SK-MEL-5 (cell line): ENCODE measurements at places on chromosomes 12 and 14. TPM values are rescaled to one million over a fixed set of nuclear protein-coding genes. Genes with fewer than 3 reads are reported as not detected.

GRCh38 chr12:4829161-4829792, 80.4 kb upstream of the KCNA1 start:
- no peak for DNase-seq

GRCh38 chr12:62799126-62799736, 135.7 kb downstream of the PPM1H start:
- DNase-seq = peak; percentile 85

DNA sequence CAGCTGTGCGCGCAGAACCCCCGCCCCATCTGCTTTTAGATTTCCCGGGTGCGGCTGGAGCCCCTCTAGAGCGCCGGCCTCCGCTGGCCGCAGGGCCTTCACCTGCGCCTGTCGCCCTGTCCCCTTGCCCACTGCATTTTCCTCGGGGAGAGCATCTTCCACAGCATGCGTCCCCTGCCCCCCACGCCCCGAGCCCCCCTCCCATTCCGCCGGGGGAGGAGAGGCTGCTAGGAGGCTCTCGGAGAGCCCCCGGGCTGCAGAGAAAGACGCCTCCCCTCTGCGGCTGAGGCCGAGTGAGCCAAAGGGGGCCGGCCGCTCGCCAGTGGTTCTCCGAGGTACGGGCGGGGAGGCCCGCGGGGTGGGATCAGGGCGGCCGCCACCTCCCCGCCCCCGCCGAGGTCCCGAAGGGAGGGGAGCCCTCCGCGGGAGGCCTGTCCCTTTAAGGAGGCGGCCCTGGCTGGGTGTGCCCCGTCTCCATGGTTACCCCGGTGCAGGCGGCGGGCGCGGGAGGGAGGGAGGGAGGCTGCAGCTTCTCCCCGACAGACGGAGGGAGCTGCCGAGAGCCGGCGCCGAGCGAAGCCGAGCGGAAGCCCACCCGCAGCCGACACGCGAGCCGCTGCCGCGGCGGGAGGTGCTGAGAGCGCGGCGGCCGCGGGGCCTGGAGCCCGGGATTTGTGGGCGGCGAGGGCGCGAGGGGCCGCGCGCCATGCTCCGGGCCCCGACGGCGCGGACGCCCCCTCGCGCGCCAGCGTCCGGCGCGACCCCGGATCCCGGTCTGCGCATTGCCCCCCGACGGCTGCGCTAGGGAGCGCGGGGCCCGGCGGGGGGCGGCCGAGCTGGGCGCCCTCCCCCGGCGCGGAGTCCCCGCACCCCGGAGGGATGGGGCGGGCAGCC, at the start of gene KCNH3:
KCNH3 (plus strand) TSS at position 521 of the 894 bp plus-strand sequence. CDS start 387 bp downstream, outside the sequence.
- DNase-seq = peak; percentile 60

Gene GALNT6
- total RNA-seq = 1.3 and 3.7 TPM in 2 replicates

- DNase-seq = no peak
Measured at GRCh38 chr12:127192391-127192790, 1074.6 kb upstream of the TMEM132C start.

- no peak for DNase-seq
Measured at GRCh38 chr12:120119271-120119973, 2.9 kb upstream of the RAB35 start.

Gene PRB2
- not detected in 2 replicates for total RNA-seq

DNA sequence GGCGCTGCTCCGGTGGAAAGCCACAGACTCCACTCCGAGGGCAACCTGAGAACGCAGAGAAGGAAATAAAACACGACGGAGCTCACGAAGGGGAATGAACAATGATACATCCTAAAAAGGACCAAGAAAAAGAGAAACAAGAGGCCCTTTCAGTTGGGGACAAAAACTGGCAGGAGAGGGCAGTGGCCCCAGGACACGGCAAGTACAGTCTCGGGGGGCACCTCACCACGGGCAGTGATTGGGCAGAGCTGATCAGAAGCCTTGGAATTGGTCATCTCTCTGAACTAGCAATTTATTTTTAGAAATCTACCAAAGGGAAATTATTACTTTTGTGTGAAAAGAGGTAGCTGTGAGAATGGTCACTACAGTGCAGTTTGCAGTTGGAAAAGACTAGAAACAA, 27.9 kb downstream of the CCDC92 start:
- no peak for DNase-seq

GRCh38 chr12:117919479-117919878, 49.3 kb downstream of the KSR2 start:
- DNase-seq = no peak

GRCh38 chr14:51877810-51878209, 17.4 kb downstream of the GNG2 start:
- no peak for DNase-seq

DNA sequence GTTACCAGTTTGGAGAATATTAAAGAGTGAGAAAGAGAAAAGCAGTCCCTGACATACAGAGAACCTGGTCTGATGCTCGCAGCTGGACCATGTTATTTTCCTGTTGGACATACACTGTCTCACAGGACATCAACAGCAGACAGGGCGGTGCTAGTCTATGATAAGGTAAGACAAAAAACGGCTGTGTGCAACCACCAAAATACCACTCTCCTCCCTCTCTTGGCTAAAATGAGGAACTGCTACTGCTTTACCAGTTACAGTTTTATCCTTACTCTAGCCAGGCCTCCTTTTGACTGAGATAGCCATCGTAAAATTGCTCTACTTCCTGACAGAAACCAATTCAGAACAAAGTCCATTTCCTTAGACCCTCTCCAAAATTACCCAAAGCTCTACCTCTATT, 47.0 kb upstream of the ERGIC2 start:
- DNase-seq = peak; percentile 63

- DNase-seq = no peak
Measured at GRCh38 chr14:38261620-38262019, 5.7 kb upstream of the CLEC14A start.

- DNase-seq = no peak
Measured at GRCh38 chr14:73724696-73725095, 10.5 kb upstream of the PNMA1 start.

Gene FKBP4
- total RNA-seq = 70.1 and 76.9 TPM in 2 replicates

DNA sequence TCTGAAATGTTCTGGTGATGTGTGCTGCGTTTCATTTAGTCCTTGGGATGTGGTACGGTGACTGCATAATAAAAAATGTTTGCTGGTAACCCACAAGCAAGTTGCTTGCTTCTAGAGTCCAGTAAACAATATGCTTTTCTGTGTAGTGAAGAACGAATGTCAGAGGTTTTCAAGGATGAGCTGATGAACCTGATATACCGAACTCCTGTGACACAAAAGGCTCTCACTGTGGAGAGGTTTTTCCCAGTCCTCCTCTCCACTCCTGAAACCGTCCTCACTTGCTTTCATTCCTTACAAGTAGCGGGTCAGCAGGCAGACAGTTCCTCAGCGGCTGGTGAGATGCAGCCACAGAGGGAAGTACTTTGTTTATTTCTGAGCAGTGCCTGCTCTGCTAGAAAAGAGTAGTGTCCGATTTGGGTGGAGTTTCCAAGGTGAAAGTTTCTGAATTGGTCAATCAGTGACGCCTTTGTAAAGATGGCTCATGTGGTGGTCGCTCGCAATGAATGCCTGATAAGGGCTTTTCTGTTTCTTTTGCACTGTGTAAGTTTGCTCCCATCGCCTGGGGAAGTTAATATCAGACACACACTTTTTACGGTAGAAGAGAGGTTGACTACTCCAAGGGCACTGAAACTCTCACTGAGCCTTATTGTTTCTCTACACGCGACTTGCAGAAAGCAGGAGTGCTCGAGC, 3.0 kb downstream of the ETV6 start:
- DNase-seq = peak; percentile 68

DNA sequence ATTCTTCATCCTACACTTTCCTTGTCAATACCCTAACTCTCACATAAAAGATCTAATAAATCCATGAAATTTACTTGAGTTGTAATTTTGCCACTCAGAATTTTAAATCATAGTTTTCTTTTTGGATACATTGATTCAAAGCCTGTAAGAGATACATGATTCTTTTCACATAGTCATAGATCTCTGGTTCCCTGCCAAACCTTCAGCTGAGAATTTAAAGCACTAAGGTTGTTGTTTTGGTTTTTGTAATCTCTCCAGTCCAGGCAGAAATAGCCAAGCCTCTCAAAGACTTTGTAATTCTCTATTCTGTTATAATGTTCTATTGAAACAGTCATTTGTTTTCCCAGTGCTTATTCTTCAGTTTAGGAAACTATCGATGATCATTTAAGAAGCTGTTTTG, 273.9 kb downstream of the TRHDE start:
- DNase-seq = no peak

DNA sequence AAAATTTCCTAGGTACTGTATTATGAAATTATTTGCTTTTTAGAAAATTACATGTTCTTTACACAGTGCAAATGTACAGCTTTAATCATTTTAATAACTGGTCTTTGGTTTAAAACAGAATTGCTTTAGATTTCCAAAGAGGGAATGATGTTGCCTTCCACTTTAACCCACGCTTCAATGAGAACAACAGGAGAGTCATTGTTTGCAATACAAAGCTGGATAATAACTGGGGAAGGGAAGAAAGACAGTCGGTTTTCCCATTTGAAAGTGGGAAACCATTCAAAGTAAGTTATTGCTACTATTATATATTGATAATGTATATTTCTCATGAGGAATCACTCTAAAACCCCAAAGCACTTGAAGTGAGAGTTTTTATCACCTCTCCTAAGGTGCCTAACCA, 13.4 kb downstream of the LGALS3 start:
- DNase-seq = no peak

DNA sequence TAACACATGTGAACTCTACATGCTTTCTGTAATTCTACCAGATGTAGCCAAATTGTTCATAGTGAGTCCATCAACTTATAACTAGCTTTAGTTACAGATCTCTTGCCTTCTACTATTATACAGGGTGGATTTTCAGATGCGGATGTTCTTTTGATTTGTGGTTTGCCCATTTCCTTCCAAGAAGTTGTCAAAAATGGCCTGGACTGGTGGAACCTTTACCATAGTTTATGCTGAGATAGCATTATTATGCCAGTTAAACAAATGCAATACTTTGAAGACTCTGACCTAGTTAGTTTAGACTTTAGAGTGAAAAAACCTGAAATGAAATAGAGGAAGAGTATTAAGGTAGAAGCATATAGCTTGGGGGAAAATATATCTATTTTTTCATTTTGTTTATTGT, 27.4 kb upstream of the CFL2 start:
- no peak for DNase-seq

GRCh38 chr12:111166779-111167540, 201.9 kb downstream of the PHETA1 start:
- no peak for DNase-seq

GRCh38 chr12:100267603-100268281, 765 bp downstream of the SCYL2 start:
- peak; percentile 13 for DNase-seq

GRCh38 chr14:39097159-39097558, 5.9 kb downstream of the SEC23A start:
- DNase-seq = no peak

GRCh38 chr12:114335607-114336006, 70.3 kb downstream of the TBX5 start:
- no peak for DNase-seq

DNA sequence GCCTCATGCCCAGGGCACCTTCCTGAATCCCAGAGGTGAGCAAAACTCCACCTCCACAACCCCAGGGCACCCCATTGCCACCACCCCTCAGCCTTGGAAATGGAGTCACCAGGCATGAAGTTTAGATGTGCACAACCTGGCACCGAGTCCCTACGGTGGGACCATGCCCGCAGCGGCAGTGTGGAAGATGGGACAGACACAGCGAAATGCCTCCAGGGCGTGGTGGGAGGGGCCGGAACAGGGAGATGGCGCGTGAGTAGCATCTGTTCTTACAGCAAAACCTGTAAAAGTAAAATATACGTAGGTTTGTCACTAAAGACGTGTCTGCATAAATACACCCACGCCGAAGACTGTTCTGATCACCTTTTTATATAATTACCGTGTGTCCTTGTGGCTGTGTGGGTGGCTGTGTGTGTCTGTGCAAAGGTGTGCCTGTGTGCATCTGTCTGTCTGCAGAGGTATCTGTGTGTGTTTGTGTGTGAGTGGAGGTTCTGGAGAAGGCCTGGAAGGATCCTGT, 17.4 kb upstream of the DEGS2 start:
- no peak for DNase-seq

- DNase-seq = no peak
Measured at GRCh38 chr14:92770484-92770883, 22.1 kb upstream of the LGMN start.

- no peak for DNase-seq
Measured at GRCh38 chr12:128425666-128426331, 158.8 kb downstream of the TMEM132C start.

Gene SLCO1B1
- total RNA-seq = not detected in 2 replicates

- no peak for DNase-seq
Measured at GRCh38 chr12:15171012-15171655, 50.1 kb downstream of the RERG start.

- DNase-seq = no peak
Measured at GRCh38 chr14:74395094-74395493, 30.9 kb downstream of the SYNDIG1L start.

Gene NR1H4
- 0.05 and 0.11 TPM in 2 replicates for total RNA-seq

Gene SERPINA6
- total RNA-seq = not detected in 2 replicates

- DNase-seq = peak; percentile 60
Measured at GRCh38 chr12:78146365-78146772, 315.7 kb downstream of the NAV3 start.

DNA sequence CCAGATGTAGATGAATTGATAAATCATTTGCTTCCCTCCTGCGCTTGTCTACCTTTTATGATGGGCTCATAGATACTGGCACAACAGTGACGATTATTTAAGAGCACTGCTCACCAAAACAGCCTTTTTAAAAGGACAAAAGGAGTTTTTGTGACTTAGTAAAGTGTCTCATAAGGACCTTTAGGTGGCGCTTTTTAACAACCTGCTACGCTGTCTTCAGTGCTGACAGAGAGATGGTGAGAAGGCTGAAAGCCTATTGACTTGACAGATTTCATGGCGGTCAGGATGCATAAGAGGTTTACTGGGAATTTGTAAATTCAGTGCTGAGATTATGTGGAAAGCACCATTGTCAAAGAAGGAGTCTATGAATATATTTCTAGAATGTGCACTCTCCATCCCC, 87.6 kb downstream of the SLC15A5 start:
- DNase-seq = peak; percentile 38

- DNase-seq = no peak
Measured at GRCh38 chr14:53814392-53814791, 142.2 kb downstream of the BMP4 start.

DNA sequence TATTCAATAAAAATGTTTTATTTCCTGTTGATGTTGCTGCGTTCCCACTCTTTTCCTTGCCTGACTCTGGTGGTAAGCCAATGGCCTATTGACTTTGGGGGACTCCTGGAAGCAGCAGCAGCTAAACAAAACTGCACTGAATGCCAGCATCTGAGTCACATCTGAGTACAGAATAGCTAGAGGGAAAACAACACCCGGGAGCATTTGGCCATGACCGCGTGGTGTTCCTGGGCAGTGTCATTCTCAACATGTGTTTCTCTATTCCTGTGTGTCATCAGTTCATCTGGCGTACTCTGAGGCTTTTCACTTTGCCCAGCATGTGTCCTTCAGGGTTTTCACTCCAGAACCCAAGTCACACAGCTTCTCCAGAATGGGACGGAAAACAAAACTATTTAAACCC, 238.8 kb downstream of the PAWR start:
- peak; percentile 11 for DNase-seq

Gene GPR137C
- 0.32 and 0.40 TPM in 2 replicates for total RNA-seq

Gene BLOC1S1
- 119 and 124 TPM in 2 replicates for total RNA-seq

DNA sequence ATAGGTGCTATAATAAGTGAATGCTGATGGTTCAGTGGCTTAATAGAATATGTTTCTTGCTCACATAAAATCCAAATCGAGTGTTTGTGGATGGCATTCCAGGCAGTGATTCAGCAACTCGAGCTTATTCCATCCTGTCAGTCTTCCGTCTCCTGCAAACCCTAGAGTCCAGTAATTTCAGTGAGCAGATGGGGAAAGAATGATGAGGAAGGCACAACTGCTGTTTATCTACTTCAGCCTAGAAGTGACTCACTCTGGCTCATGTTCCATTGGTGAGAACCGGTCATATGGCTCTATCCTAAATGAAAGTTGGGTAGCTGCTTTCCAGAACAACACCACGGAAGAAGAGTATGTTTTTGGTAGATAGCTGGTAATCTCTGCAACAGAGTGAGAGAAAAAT, 421.8 kb upstream of the PDE3A start:
- DNase-seq = no peak
